ENCODE measurements at places on chromosomes 13 and 19. TPM values are rescaled to one million over a fixed set of nuclear protein-coding genes. Genes with fewer than 3 reads are reported as not detected.

GRCh38 chr19:18915639-18916038, 3.5 kb downstream of the COPE start:
- H3K27me3 ChIP-seq, result no peaks in the 10 kb centered on the region
- H3K4me3 ChIP-seq, result no peak overlapping the region
- no peak overlapping the region for H3K27ac ChIP-seq
- DNase-seq, result peak; percentile 33
- peaks cover 25% of the 10 kb centered on the region for H3K4me1 ChIP-seq
- H3K36me3 ChIP-seq, result peaks cover 35% of the 10 kb centered on the region

DNA sequence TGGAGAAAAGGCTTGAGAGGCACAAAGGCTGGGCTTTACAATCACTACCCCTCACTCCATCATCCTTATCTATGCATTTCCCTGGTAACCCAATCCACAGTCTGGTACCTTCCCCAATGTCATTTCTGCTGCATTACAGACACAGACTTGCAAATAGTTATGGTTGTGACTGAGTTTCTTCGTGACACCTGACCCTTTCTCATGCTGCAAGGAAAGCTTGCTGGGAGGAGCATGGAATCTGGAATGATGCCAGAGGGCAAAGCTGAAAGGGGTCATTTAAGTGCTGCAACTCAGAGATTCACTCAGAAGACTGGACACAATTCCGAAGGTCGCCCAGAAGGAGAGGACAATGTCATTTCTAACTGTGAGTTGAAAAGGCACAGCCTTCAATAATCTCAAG, at the start of gene LGALS16:
Gene LGALS16 (plus strand): TSS at position 301 of the 400 bp plus-strand sequence. CDS start 49 bp downstream, at position 350.
- H3K4me1 ChIP-seq, result no peaks in the 10 kb centered on the region
- no peak within 1 kb of the TSS for H3K27ac ChIP-seq
- no peaks in the 10 kb centered on the region for H3K36me3 ChIP-seq
- DNase-seq, result no peak
- H3K4me3 ChIP-seq, result no peak within 1 kb of the TSS

DNA sequence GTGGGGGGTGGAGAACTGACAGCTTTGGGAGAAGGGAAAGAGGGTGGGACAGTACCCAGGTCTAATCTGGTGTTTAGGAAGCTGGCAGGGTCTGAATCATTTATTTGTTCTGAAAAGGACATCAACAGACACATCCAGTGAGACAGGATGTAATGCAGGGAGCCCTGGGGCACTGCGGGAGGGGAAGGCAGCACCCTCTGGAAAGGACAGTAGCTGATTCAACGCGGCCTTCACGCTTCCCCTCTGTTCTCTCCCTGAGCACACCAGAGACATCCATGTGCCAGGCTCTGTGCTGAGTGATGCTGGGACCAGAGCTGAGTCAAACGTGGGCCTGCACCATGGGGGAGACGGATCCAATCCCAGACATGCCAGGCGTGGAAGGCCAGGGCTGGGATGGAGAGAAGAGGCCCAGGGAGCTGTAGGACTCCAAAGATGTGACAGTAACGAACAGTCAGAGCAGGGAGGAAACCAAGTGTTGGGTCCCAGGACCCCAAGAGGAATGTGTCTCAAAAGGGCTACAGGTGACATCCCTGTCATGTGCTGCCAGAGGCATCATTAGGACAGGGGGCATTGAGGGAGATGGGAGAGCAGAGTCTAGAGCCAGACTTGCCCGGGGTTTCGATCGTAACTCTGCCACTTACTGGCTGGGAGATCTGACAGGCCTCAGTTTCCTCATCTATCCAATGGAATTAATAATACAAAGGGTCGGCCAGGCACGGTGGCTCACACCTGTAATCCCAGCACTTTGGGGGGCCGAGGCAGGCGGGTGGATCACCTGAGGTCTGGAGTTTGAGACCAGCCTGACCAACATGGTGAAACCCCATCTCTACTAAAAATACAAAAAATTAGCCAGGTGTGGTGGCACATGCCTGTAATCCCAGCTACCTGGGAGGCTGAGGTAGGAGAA, 1.7 kb downstream of the ETFB start:
- peaks cover 10% of the 10 kb centered on the region for H3K4me1 ChIP-seq
- H3K27me3 ChIP-seq, result no peaks in the 10 kb centered on the region

The PRSS57 gene
- 8.5 TPM for total RNA-seq

The ANKLE1 gene
- 1.6 TPM for total RNA-seq

Measured in thymus (tissue), 14 donors.